ENCODE measurements at places on chromosomes 3 and 15. TPM values are rescaled to one million over a fixed set of nuclear protein-coding genes. Genes with fewer than 3 reads are reported as not detected.

- no peaks in the 10 kb centered on the region for H3K36me3 ChIP-seq
- DNase-seq = no peak
These were observed 75.5 kb downstream of the ZBTB20 start for GRCh38 chr3:115071601-115072000.

DNA sequence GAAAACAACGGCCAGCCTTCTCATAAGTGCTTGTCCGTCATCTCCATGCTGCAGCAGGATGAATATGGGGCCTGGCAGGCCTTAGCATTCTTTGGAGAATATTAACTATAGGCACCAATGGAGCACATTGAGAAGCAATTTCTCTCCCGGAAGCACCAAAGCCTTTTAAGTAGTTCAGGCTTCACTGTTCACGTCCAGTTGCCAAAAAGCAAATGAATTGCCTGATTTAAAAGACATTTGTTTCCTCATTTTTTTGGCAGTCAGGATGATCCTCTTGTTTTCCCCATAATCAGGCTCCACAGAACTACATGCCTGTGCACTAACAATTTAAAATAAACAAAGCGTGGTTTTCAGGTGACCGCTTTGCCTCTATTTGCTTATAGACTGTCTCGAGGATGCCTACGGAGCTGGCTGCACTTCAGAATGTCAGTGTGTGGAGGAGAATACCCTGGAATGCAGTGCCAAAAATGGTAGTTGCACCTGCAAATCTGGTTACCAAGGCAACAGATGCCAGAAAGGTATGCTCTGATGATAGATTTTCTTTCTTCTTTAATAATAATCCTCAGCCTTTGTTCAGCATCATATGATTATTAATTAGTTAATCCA, 725.2 kb upstream of the GOLIM4 start:
- no peaks in the 10 kb centered on the region for H3K27me3 ChIP-seq
- H3K27ac ChIP-seq = no peak overlapping the region
- H3K36me3 ChIP-seq = no peaks in the 10 kb centered on the region

DNA sequence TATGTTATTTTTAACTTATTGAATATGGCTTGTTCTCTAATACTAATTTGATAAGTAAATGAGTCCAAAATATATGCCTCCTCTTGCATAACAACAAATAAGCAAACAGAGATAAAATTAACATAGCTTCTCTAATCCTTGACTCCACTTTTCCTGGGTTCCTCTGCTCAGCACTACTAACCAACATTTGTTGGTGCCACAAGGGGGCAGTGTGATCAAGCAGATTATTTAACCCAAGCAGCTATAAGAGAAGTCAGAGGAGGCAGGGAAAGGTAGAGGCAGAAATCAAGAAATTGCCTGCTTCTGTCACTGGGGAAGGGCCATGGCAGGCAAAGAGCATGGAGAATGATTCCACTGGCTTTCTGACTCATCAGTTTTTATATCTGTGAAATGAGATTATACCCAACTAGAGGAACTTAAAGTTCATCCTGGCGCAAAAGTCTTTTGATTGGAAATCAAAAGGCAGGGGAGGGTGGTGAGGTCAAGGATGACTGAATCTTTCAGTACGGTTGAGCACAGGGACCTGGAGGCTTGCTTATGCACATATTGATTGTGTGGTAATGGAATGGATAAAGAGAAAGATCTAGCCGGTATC, 152.2 kb downstream of the IGSF11 start:
- no peak overlapping the region for H3K27ac ChIP-seq
- DNase-seq = peak; percentile 66
- H3K36me3 ChIP-seq = no peaks in the 10 kb centered on the region
- no peaks in the 10 kb centered on the region for H3K4me1 ChIP-seq
- no peaks in the 10 kb centered on the region for H3K27me3 ChIP-seq

Gene GOLGA6L9
- 3.9 TPM for total RNA-seq

Gene LTK
- 0.31 TPM for total RNA-seq

Gene TF
- 0.18 TPM for total RNA-seq
